Endothelial cell (in vitro differentiated cells): ENCODE measurements at places on chromosomes 5 and 9. TPM values are rescaled to one million over a fixed set of nuclear protein-coding genes. Genes with fewer than 3 reads are reported as not detected.

Gene PRELID2
- total RNA-seq = 4.3 TPM

Gene AGPAT2
- total RNA-seq = 38.9 TPM

Gene TEX48
- total RNA-seq = not detected

Gene ERP44
- total RNA-seq = 14.5 TPM

Gene TAF11L10
- total RNA-seq = not detected

Gene MEIKIN
- not detected for total RNA-seq

Gene PFN3
- not detected for total RNA-seq

Gene SLC2A6
- 32.5 TPM for total RNA-seq

Gene C5orf46
- total RNA-seq = not detected

Gene SLC12A2
- 45.7 TPM for total RNA-seq

Gene DCAF12
- 47.3 TPM for total RNA-seq

Gene GNA14
- 10.6 TPM for total RNA-seq

Gene SLC25A51
- total RNA-seq = 28.5 TPM

Gene CEL
- 4.2 TPM for total RNA-seq

- DNase-seq = no peak
Observed at GRCh38 chr9:134557331-134557730, 84.3 kb upstream of the COL5A1 start.

DNA sequence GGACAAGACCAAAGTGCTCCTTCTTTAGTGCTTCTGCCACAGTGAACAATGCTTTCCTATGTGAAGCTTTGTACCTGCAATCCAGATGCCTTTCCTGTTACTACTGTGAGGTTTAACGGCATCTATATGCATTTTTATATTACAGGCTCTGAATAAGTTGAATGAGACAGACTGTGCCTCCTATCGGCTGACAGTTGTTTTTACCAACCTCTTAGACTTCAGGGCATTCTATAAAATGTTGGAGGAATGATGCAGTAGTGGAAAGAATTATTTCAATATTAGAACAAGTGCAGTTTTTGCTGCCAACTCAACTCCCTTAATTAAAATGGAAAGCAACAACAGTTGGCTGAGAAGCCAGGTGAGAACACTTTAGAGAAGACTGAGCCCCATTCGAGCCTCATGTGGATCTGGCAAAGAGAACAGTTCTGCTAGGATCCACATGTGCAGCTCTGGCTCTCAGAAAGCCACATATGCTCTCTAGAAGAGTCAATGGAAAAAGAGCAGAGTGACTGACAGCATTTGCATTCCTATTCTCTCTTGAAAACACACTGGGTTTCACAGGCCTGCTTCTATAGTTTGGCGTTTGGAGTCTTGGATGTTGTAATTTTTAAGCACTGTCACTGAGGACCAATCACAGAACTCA is 147.5 kb downstream of the LURAP1L start:
- no peak for DNase-seq

GRCh38 chr5:73363911-73364730 is 84.5 kb downstream of the FOXD1 start:
- DNase-seq = no peak

GRCh38 chr9:136439481-136440408 is at the start of gene INPP5E:
INPP5E (minus strand) TSS chr9:136439845; CDS start chr9:136439419, 426 bp downstream.
- DNase-seq = peak; percentile 93

- no peak for DNase-seq
Observed at GRCh38 chr5:148697180-148697808, 43.0 kb upstream of the HTR4 start.

GRCh38 chr9:23643656-23644258 is 182.3 kb downstream of the ELAVL2 start:
- DNase-seq = no peak

GRCh38 chr5:120605325-120606079 is 141.4 kb downstream of the PRR16 start:
- DNase-seq = no peak

DNA sequence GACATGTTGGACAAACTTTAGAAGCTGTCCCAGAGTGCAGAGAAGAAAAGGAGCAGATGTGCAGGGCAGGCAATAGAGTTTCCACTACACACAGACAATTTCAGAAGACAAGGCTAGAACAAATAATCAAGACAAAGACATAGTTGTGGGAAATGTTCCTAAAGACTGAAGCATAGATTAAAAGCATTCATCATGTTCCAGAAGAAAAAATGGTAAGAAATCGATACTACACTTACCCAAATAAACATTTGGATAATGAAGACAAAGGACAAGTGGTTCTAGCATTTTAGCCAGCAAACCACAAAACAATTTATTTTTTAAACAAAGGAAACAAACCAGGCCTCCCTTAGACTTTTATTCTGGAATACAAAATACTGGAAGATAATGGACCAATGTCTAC is 97.9 kb downstream of the FSTL4 start:
- DNase-seq = no peak

DNA sequence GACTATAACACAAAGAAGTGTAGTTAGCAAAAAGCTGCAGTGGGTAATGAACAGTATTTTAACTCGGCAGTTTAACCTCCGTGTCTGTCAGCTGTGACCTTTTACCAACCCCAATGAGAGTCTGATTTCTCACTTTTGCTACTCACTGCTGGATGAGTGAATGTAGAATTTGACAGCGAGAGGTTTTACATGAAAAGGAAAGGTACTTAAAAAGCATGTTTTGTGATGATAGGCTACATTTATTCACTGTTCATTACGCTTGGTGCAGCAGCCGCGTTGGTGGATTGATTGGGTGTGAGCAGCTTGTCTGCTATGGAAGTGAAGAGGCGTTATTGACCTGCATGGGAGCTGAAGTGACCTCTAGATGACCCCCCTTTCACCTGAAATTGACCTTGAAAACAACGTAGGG is 867.7 kb downstream of the NR2F1-AS1 start:
- no peak for DNase-seq

DNA sequence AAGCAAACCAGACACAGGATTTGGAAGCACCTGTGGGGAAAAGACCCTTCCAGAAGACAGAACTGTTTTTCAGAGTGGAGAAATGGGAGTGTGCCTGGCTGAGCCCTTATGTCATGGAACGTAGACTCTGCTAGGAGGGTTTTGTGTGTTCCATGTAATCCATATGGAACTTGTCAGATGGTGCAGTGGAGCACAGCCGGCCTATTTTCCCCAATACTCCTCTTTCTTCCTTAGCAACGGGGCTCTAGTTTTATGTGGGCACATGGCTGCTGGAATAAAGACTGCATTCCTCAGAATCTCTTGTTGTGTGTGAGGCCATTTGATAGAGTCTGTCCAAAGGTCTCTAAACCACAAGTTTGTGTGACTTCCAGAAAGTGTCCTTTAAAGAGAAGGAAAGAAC is 284.0 kb downstream of the DRD1 start:
- DNase-seq = no peak

GRCh38 chr5:102742215-102742614 is 12.9 kb upstream of the PAM start:
- DNase-seq = no peak

GRCh38 chr5:104452550-104452949 is 890.0 kb upstream of the NUDT12 start:
- DNase-seq = no peak

DNA sequence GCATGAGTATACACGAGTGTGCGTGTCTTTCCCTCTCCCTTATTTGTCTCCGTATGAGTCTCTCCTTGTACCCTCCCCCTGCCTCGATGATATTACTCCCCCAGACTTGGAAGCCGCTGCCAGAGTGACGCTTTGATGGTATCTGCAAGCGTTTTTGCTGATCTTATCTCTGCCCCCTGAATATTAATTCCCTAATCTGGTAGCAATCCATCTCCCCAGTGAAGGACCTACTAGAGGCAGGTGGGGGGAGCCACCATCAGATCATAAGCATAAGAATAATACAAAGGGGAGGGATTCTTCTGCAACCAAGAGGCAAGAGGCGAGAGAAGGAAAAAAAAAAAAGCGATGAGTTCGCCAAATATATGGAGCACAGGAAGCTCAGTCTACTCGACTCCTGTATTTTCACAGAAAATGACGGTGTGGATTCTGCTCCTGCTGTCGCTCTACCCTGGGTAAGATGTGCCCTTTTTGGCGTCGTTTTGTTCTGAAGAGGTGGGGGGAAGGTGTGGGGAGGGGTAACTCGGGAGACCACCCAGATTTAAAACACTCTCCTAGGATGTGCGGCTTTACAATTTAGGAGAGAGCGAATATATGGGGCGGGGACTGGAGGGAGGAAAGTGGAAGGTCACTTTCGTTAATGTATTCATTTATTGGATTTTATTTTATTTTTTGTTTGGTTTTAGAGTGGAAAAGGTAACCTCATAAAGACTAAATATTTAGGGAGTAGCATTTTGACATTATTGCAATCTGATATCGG is at the start of gene GABRG2:
Gene GABRG2, plus strand, starts transcription at position 119 of the 757 bp plus-strand sequence. Its CDS starts 227 bp downstream, at position 346.
- no peak for DNase-seq

- DNase-seq = no peak
Observed at GRCh38 chr5:132394667-132395259, 25.3 kb downstream of the SLC22A5 start.

- DNase-seq = no peak
Observed at GRCh38 chr5:119067450-119067849, 3.4 kb upstream of the DMXL1 start.

GRCh38 chr5:166570865-166571264 is 1720.6 kb upstream of the WWC1 start:
- no peak for DNase-seq

DNA sequence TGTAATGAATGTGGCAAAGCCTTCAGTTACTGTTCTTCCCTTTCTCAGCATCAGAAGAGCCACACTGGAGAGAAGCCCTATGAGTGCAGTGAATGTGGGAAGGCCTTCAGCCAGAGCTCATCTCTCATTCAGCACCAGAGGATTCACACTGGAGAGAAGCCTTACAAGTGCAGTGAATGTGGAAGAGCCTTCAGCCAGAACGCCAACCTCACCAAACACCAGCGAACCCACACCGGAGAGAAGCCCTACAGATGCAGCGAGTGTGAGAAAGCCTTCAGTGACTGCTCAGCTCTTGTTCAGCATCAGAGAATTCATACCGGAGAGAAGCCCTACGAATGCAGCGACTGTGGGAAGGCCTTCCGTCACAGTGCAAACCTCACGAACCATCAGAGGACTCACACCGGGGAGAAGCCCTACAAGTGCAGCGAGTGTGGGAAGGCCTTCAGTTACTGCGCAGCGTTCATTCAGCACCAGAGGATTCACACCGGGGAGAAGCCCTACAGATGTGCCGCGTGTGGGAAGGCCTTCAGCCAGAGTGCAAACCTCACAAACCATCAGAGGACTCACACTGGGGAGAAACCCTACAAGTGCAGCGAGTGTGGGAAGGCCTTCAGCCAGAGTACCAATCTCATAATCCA is 6.8 kb downstream of the RPL12 start:
- DNase-seq = no peak

DNA sequence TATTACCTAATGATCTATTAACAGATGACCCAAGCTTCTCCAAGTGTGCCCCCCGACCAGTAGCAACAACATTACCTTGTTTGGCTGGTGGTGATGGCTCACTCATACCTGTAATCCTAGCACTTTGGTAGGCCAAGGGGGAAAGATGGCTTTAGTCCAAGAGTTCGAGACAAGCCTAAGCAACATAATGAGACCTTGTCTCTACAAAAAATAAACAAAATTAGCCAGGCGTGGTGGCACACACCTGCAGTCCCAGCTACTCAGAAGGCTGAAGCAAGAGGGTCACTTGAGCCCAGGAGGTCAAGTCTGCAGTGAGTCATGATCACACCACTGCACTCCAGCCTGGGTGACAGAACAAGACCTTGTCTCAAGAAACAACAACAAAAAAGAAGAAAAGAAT is 62.9 kb downstream of the GCNT1 start:
- no peak for DNase-seq

DNA sequence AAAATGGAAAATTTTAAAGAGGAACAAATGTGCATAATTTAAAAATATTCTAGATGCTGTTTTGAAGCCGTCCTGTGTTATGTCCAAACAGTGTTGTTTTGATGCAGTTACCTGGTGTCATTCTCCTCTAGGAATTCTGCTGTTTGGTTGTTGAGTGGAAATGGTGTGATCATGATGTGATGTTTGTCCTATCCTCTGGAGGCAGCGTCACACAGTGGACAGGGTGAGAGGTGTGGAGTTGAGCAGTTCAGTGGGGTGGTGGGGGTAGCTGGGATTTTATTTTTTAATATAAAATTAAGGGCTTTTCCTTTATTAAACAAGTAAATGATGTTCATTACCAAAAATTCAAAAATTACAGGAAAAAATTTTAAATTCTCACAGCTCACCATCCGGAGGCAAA is 31.2 kb downstream of the PRDM6 start:
- DNase-seq = no peak

DNA sequence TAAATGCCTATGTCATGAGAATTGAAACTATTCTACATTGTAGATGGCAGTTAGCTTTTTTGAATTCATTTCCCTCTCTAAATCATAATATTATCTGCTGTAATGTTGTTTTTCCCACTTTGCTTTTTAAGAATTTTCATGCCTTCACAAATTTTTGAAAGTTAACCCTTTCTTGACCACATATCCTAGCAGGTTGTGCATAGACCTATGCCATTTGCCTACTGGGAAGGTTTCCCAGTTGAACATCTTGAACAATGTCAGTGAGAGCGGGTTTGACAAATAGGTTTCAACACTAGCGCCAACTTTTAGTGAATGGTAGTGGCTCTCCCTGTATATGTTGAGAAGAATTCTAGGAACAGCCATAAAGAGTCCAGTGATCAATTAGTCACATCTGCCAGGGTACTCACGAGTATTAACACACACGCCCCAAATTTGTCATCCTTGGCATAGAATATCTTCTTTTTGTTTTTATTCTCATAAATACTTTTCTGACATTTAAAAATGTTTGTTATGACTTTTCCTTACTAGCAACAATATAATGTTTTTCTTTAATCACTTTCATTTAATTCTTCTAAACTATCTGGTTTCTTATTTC is 307.6 kb downstream of the PJA2 start:
- DNase-seq = no peak

DNA sequence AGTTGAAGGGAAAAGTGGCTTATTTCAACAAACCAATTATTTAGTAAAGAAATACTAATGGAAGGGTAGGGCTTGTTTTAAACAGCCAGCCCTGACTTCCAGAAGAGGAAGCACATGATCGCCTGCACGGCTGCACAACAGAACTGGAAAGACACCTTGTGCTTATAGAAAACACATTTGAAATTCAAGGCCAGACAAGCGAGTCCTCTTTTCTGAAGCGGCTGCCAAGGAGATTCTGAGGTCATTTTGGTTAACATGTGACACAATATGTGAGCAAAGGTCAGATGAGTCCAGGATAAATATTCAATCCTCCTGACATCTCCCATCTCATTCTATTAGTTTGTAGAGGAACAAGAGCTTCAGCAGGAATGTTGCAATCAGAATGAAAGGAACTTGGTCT is 461.4 kb upstream of the ST8SIA4 start:
- DNase-seq = no peak

DNA sequence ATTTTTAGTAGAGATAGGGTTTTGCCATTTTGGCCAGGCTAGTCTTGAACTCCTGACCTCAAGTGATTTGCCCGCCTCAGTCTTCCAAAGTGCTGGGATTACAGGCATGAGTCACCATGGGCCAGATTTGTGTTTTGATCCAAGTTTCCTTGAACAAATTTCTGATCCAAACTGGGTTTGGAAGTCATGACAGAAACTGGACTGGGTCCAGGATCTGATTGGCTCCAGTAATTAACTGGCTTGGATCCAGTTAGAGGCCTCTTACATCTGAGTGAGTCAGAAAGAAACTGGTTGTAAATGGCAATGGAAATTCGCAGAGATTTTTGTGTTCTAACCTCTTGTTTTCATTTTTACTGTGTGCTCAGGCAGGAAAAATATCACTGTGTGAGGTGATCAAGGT is 141.6 kb downstream of the SLC25A46 start:
- DNase-seq = no peak

- no peak for DNase-seq
Observed at GRCh38 chr9:2263665-2264064, 248.5 kb downstream of the SMARCA2 start.

- no peak for DNase-seq
Observed at GRCh38 chr5:172288465-172288864, 4.9 kb upstream of the UBTD2 start.
